T-helper 2 cell treated with Interferon-gamma antibody and Interleukin-4, amounts not matched to agents 100 ng/mL and 5 ng/mL, for 36 hours (primary cell): ENCODE measurements at places on chromosomes 7 and 10. TPM values are rescaled to one million over a fixed set of nuclear protein-coding genes. Genes with fewer than 3 reads are reported as not detected.

Gene TMEM236
- 0.05 TPM in 1 of 2 replicates, not detected in the other for total RNA-seq

Gene GALNT17
- not detected in 2 replicates for total RNA-seq

Gene PDE1C
- total RNA-seq = not detected in 2 replicates

Gene FLNC
- total RNA-seq = not detected in 2 replicates

Gene CNPY1
- total RNA-seq = not detected in 2 replicates

Gene CNTNAP2
- not detected in 2 replicates for total RNA-seq

Gene ACTL6B
- not detected in 2 replicates for total RNA-seq

Gene PITRM1
- 52.1 and 53.2 TPM in 2 replicates for total RNA-seq

Gene UPF2
- 37.1 and 37.7 TPM in 2 replicates for total RNA-seq

Gene SFTPA1
- not detected in 2 replicates for total RNA-seq

Gene TMEM139
- 0.89 and 1.2 TPM in 2 replicates for total RNA-seq

Gene LRRC18
- not detected in 2 replicates for total RNA-seq

Gene HECW1
- total RNA-seq = not detected in 2 replicates

Gene LMOD2
- total RNA-seq = not detected in 2 replicates

Gene GNAI1
- total RNA-seq = 0.66 and 0.70 TPM in 2 replicates

Gene RAMP3
- total RNA-seq = not detected in 2 replicates

Gene FFAR4
- not detected in 2 replicates for total RNA-seq
